Kidney epithelial cell (primary cell): ENCODE measurements at places on chromosomes 4 and X. TPM values are rescaled to one million over a fixed set of nuclear protein-coding genes. Genes with fewer than 3 reads are reported as not detected.

DNA sequence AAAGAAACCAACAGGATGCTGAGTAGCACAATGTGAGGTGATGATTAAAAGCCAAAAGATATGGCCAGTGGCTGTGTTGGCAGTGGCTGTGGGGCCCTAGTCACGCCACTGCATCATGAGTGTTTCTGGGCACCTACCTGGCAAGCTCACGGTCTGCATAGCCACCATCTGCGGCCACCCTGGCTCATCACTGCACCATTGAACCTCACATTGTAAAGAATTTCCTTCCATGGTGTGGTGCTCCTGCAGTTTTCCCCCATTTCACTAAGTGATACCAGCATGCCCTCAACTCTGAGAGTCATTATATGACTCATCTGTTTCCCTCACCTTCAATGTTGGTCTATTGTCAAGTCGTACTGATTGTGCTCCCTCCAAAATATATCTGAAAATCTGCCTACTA lies 45.5 kb upstream of the CLNK start:
- no peak for DNase-seq

GRCh38 chr4:27635936-27636913 lies 775.6 kb downstream of the STIM2 start:
- no peak for DNase-seq

- DNase-seq, result no peak
Measured at GRCh38 chr4:85681921-85682320, 207.0 kb downstream of the ARHGAP24 start.

DNA sequence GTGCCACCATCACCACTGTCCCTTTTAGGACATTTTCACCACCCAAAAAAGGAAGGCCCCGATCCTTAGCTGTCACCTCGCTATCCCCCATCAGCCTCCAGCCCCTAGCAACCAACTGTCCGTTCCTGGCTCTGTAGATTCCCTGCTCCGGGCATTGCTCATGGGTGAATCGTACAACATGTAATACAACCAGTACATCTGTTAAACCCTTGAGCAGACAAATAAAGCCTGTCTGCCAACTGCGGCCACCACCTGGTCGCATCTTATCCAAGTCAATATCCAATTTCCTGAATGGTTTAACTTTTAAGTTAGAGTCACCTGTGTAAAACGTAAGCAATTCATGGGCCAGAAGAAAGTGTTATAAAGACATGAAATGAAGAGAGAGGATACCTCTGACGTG lies 251.9 kb downstream of the AFAP1 start:
- no peak for DNase-seq

The ASB11 gene
- not detected in 2 replicates for total RNA-seq
